ENCODE measurements at places on chromosomes 11 and 22.

DNA sequence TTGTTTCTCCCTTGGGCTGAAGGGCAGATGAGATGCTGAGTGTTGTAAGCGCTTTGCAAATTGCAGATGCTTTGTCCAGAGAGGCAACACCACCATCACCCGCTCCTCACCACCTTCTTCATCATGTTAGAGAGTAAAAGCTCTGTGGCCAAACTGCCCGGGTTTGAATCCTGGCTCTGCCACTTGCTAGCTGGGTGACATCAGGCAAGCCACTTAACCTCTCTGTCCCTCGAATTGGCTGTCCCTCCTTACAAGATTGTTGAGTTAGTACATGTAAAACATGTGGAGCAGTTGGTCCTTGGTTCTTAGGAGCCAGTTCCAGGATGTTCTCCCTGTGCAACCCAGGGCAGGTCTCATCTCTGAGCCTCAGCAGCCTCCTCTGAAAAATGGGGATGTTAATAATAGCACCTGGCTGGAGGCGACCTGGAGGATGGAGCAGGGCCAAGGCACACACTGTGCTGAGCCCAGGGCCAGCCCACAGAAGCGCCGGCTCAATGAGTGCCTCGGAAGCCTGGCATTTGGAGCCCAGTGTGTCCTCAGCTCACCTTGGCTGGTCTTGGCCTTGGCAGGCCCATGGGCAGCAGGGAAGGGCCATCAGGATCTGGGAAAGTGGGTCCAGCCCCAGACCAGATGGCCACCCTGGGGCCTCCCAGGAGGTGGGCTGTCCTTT, 10.5 kb downstream of the C11orf86 start:
- no peak for DNase-seq

GRCh38 chr11:20669820-20670684, 666 bp downstream of the NELL1 start:
- DNase-seq: no peak

DNA sequence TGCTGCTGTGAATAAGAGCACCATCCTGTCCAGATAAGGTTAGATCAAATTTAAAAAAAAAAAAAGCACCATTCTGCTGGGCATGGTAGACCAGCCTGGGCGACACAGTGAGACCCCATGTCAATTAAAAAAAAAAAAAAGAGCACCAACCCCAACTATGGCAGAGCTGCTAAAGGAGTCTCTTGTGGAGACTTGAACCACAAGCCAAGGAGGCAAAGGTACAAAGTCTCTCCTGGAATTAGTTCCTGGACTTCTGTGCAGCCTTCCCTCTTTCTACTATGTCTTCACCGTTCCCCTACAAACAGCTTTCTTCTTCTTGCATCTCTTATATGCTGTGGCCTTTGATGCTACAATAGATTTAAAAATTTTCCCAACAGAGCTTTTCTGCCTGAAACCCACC, 1.3 kb downstream of the PIK3C2A start:
- no peak for DNase-seq

DNA sequence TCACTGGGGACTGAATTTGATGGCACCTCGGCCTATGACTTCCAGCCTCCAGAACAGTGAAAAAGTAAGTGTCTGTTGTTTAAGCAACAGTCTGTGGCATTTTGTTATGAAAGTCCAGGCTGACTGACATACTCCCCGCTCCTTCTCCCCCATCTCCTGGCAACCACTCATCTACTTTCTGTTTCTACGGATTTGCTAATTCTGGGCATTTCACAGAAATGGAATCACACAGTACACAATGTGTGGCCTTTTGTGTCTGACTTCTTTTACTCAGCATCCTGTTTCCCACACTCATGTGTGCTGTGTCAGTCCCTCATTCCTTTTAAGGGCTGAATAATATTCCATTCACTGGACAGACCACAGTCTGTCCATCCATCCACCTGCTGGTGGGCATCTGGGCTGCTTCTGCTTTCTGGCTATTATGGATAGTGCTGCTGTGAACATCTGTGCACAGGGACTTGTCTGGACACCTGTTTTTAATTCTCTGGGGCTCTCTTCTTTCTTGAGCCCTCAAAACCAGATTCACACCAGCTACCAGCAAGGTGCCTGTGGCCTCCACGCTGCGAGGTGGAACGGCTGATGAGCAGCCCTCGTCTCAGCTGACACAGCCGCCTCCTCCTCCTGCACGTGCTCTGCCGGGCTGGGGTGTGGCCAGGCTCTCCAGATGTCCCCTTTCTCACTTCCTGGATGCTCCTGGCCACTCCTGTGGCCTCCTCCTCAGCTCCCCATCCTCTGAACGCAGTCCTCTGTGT, 333.1 kb downstream of the CTTN start:
- no peak for DNase-seq

GRCh38 chr22:40147388-40148176, 30.1 kb upstream of the TNRC6B start:
- no peak for DNase-seq

Data from Jurkat, Clone E6-1 (cell line).